CD4-positive, alpha-beta T cell treated with Interleukin-17A for 4 hours (primary cell): ENCODE measurements at places on chromosomes 2 and 18.

DNA sequence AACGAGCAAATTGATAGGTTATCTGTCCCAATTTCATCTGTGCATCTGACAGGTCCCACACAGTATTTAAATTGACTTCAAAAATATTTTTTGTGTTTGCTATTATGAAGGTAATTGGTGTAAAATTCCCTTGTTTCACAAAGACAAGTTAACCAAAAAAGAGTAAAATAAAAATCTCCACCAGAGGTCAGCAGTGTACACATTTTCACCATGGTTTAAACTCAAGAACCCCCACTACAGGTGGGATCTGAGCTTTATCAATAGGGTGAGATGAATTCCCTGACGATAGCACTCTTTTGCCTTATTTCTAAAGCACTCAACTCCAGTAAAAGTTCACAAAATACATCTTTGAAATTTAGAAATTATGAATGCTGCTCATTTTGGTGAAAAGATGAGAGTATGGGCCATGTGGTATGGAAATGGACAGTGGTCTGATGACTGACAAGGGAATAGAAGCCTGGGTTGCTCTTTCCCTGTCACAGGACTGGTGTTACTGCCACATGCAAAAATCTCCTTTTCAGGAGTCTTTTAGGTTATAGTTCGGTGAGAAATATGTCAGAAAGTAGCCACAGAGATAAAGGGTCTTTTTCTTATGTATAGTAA lies 68.0 kb downstream of the SERPINB8 start:
- DNase-seq, result no peak

- DNase-seq, result no peak
Measured at GRCh38 chr18:23718731-23719130, 29.5 kb downstream of the LAMA3 start.

DNA sequence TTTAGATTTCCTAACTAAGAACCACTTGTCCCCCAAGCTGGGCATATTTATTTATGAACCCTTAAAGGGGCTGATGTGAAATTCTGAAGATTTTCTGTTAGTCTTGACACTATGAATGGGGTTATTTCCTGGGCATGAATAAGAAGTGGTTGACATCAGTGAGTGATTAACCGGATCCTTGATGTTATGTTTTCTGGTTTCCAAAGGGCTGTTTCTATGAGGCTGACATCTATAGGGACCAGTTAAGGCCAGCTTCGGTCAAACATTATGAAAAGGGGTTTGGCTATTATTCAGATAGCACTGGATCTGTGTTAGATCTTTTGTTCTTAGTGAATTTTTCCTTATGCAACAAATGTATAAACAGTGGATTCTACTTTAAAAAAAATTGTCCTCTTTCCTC lies 443.7 kb upstream of the SPRED2 start:
- DNase-seq, result no peak

DNA sequence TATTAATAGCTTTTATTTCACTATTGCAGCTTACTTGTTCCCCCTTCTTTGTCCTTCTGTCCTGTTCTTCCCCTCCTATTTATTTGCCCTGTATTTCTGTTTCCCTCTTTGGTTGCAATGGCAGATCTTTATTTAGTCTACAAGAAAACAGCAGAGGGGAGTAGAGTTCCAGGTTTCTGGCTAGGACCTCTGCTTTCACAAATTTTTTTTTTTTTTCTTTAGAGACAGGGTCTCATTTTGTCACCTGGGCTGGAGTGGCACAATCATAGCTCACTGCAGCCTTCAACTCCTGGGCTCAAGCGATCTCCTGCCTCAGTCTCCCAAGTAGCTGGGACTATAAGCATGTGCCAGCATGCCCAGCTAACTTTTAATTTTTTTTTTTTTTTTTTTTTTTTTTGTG lies 188.1 kb upstream of the SPRED2 start:
- DNase-seq, result no peak

DNA sequence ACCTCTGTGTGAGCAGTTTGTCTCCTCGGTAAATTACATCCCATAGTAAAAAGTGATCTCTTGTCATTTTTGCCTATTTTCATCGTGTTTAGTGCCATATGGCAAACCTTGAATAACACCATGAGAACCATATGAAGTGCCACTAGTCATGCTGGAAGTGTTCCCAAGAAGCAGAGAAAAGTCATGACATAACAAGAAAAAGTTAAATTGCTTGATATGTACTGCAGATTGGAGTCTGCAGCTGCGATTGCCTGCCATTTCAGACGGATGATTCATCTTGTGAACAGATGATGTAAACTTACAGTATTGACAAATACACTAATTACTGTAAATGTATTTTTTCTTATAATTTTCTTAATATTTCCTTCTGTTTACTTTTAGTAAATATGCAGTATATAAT lies 846.7 kb downstream of the BCL11A start:
- DNase-seq, result no peak

DNA sequence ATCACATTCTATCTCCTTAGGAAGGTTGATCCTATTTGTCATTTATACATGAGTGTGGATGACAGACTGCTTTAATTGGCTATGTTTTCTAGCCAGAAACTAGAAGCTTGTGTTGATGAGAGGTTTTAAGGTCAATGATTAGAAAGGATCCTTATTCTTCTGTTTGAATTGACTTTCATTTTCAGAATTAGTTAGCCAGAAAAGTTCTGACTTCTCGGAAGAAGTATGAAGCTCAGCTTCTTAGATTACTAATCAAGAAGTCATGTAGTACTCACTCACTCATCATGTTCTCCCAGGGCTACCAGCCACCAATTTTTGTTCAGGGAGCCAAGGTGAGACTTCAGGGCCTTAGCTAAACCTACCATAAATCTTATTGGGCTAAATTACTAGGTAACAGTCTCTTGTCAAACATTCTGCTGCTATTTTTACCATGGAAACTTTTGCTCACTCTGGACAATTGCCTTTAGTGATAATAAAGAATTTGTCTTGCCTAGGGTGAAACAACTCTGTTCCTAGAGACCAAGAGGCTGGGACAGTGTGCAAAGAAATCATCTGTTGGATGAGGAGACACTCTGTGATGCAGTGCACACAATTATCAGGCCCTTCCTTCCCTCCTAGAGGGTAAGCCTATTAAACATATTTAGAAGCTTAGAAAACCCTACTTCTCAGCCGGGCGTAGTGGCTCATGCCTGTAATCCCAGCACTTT lies 111.6 kb upstream of the DNMT3A start:
- no peak for DNase-seq

DNA sequence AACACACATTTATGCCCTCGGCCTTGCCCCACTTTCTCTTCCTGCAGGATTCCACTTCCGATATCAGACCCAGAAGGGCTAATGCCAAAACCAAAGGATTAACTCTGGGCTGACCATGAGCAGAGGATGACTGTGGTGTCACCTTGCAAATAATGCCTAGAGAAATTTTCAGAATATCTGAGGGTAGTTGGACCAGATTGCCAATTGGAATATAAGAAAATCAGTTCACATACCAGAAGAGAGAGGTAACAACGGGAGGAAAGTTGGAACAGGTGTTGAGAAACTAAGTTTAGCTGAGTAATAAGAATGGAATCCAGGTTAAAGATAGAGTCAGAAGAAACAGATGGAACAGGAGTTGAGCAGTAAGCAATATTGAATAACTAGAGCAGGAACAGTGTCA lies 232.7 kb upstream of the UBE2E3 start:
- DNase-seq, result no peak

- no peak for DNase-seq
Measured at GRCh38 chr2:110755491-110756078, 23.2 kb downstream of the ACOXL start.

GRCh38 chr18:33960417-33960816 lies 264.3 kb downstream of the NOL4 start:
- no peak for DNase-seq

GRCh38 chr18:36335476-36336279 lies 38.2 kb downstream of the FHOD3 start:
- DNase-seq, result no peak

GRCh38 chr2:237879991-237880560 lies 20.7 kb downstream of the RAMP1 start:
- DNase-seq, result no peak

DNA sequence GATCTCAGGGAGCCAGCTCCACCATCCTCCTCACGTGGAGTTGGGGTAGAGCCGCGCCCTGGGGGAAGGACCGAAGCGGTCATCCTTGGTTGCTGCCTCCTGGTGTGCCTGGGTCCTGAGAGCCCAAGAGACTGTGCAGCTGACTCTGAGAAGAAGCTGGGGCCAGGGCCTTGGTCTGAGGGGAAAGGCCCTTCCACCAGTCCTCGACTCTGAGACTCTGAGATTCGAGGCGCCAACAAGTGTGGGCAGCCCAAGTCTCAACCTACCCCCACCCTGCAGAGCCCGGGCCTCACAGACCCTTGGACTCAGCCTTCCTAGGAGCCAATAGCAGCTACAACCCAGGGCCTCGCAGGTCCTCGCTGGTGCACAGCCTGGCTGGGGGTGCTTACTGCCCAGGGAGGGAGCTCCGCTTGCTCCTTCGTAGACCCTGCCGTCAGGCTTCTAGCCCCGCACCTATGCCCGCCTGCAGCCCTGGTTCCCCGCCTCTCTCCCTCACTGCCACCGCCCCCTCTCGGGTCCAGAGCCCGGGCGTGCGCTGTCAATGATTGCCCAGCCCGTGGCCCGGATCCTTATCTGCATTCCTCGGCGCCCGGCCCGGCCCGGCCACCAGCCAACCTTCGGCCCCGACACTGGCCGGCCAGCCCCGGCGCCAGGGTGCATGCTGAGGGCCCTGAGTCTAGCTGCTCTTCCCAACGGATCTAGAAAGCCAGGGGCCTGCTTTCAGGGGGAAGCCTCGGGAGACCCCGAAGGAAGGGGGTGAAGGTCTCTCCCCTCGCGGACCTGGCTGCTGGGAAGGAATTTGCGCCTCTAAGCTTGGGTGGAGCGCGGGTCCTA lies 2.0 kb downstream of the IHH start:
- DNase-seq, result no peak

- no peak for DNase-seq
Measured at GRCh38 chr2:238862701-238863100, 14.8 kb downstream of the TWIST2 start.

- DNase-seq, result no peak
Measured at GRCh38 chr2:142037744-142038143, 93.1 kb downstream of the LRP1B start.

- no peak for DNase-seq
Measured at GRCh38 chr18:54736981-54737380, 91.3 kb upstream of the RAB27B start.

DNA sequence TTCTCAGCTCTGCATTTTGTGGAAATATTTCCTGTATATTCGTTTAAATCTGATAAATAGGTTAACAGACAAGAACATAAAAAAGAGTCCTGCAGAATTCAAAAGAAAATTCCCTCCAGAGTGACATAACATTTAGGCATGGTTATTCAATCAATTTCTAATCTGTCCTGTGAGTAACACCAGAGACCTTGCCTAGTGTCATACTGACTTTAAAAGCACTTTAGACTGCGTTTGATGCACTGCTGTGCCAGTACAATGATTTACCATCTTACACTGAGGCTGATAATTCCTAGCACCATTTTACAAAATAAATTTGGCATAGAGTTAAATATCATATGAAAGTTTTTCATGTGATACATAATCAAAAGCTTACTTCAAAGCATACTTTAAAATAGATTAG lies 35.5 kb upstream of the CALCRL start:
- DNase-seq, result no peak
